A172 (cell line): ENCODE measurements at places on chromosomes 5 and 9. TPM values are rescaled to one million over a fixed set of nuclear protein-coding genes. Genes with fewer than 3 reads are reported as not detected.

DNA sequence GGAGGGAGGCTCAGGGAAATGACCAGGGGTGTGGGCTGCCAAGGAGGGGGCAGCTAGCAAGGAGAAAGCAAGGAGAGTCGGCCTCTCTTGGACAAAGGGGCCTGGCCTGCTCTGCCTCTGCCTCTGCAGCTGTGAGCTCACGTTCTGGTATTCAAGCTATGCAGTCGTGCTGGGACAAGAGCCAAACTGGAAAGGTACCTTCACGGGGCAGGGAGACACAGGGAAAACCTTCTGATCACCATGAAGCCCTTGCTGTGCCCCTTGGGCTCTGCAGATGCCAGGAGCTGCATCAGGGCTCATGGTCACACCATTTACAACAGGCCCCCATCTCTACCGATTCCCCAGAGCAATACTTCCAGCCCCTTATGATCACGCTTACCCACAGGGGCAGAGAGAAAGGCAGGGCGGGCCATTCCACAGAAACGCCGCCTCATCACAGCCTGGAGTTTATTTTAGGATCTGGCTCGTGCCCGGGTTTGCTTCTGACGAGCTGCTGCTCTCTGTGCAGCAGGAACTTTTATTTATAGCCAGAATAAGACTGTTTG lies 63.2 kb downstream of the PRRT1B start:
- peak; percentile 75 for DNase-seq

Gene PSAT1
- 147 and 182 TPM in 2 replicates for total RNA-seq

DNA sequence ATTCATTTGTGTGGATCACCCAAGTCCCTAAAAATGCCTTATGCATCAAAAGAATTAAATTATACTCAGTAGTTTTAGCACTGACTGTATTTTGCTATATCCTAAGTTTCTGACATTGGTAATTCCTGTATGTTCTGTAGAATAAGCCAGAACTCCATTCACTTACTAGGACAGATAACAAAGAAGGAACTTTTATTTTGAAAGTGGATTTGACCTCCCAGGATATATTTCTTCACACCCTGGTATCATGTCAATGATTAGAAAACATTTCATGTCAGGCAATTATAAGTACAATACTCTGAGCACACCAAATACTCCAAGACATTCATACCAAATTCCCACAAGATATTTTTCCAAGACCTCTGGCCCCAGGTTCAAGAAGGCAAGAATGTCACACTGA lies 28.7 kb upstream of the MYOT start:
- no peak for DNase-seq

Gene SCGB3A1
- total RNA-seq = not detected in 2 replicates

- DNase-seq = peak; percentile 12
Measured at GRCh38 chr5:56415356-56415765, 182.2 kb upstream of the ANKRD55 start.

Gene QRFP
- not detected in 2 replicates for total RNA-seq

GRCh38 chr9:112487008-112487798 lies 576 bp downstream of the KIAA1958 start:
- peak; percentile 22 for DNase-seq

GRCh38 chr5:173679909-173680630 lies 63.6 kb upstream of the BOD1 start:
- DNase-seq = no peak

Gene ALG2
- 67.8 and 69.5 TPM in 2 replicates for total RNA-seq

GRCh38 chr5:54671111-54671531 lies 153.6 kb downstream of the SNX18 start:
- DNase-seq = no peak

Gene C9orf50
- not detected in 2 replicates for total RNA-seq

GRCh38 chr5:144275329-144275728 lies 104.7 kb downstream of the KCTD16 start:
- no peak for DNase-seq

Gene DRD1
- not detected in 2 replicates for total RNA-seq

DNA sequence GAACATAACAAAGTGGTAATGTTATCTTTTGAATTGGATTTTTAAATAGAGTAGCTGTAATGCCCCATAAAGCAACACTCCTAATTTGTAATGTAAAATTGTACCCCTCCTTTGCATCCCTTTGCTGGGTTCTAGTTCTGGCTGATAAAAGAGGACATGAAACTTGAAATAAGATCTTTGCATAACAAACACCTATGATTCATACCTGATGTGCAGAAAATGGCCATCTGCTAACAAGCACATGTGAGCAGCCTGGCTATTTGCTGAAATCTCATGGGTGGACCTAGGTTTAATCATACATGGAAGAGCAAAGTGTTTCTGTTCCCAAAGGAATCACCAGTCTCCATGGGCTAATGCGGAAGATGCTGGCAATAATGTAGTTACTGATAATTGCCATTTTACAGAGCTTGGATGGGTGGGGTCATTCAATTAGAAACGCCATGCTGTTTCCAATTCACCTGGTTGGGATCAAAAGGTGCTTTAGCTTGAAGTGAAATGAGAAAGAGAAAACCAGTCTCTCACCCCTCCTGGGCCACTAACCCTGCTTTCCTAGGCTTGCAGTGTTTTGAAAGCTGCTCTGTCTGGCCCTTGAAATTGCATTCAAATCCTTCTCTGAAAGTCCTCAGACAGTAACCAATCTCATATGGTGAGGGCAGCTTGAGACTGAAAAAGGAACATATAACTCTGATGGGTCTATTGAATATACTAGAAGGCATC lies 585.1 kb downstream of the TLE4 start:
- DNase-seq = no peak

- no peak for DNase-seq
Measured at GRCh38 chr5:169828385-169828784, 151.9 kb downstream of the INSYN2B start.

Gene AKNA
- total RNA-seq = 3.1 and 3.5 TPM in 2 replicates

DNA sequence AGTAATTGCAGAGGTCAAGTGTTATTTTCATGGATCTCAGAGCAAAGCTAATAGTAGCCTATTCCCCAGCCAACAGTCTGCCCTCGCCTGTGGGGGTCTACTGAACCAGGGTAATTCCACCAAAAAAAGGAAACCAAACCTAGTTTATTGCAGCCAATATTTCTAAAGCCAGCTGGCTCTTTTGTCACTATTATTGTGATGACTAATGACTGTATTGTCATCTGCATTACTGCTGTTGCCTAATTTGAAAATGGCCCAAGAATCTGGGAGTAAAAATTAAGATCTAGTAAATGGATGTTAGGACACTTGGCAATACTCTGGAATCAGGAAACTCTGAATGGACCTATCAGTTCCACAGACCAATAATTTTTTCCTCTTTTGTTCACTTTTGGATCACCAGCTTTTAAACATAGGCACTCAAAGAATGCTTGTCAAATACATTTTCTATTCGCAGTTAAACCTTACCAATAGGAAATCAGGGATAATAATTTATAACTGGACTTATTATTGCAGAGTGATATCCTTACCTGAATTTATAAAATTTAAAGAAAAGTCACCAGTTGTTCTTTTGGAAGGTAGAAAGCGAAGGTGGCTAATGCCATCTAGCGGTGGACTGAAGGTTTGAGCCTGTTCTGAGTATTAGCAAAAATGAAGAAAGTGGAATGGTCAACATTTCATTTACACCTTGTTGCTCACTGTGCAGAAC lies 69.2 kb downstream of the SYK start:
- peak; percentile 59 for DNase-seq

Gene TMEM252
- total RNA-seq = not detected in 2 replicates
